Left hindlimb (tissue), 1 donor: ENCODE measurements at places on chromosomes 11 and 22.

DNA sequence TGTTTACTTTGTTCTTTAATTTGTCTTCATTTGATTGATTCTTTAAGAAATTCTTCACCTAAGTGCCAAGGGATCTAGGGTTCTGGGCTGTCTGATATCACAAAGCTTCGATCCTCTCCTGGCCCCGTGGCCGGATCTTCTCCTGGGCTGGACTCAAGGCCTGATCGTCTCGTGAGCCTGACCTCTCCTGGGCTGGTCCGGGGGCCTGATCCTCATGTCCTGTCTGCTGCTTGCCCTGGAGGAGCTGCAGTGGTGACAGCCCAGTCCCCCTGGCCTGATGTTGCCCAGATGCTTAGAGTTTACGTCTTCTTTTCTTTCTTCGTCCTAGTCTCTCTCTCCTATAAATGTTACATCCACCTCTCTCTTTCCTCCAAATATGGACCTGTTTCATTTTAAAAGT, 3.3 kb downstream of the NADSYN1 start:
- DNase-seq: no peak

- no peak for DNase-seq
Measured at GRCh38 chr11:8477680-8478079, 116.3 kb downstream of the STK33 start.

GRCh38 chr22:22157348-22157725, 87.2 kb upstream of the VPREB1 start:
- DNase-seq: no peak

GRCh38 chr11:114892381-114893197, 214.3 kb downstream of the NXPE2 start:
- no peak for DNase-seq

GRCh38 chr11:130470832-130471706, 22.6 kb downstream of the ADAMTS15 start:
- no peak for DNase-seq

- DNase-seq: no peak
Measured at GRCh38 chr11:113247221-113247620, 67.2 kb upstream of the TTC12 start.

DNA sequence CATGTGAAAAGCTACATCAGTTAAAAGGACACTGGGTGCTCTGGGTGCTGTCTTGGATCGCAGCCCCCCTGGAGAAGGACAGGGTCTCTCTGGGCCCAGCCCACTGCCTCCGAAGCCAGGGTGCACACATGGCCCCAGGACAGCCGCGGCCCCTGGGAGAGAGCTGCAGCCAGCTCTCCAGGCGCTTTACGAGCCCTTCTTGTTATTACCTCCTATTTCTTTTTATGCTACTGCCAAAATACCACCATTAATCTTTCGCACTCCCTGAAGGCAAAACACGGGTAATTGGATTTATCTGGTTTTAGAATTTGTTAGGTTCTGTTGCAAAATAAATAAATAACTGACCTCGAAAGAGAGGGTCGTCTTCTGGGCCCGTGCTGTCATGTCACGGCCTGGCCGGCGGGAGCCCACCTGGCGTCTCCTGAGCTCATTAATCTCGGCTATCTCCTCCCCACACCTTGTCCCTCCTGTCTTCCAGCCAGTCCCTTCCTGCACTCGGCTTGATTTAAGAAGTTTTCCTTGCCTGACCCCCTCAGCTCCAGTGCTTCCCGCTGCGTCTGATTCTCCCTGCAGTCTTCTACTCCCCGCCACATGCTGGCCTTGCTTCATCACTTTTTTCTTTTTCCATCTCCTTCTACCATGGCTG, 611.7 kb downstream of the OPCML start:
- DNase-seq: no peak

GRCh38 chr22:50569896-50570535, 7.3 kb upstream of the SYCE3 start:
- no peak for DNase-seq

- DNase-seq: no peak
Measured at GRCh38 chr11:117345039-117345438, 17.4 kb downstream of the CEP164 start.

- no peak for DNase-seq
Measured at GRCh38 chr22:17695986-17696385, 57.4 kb downstream of the BCL2L13 start.

DNA sequence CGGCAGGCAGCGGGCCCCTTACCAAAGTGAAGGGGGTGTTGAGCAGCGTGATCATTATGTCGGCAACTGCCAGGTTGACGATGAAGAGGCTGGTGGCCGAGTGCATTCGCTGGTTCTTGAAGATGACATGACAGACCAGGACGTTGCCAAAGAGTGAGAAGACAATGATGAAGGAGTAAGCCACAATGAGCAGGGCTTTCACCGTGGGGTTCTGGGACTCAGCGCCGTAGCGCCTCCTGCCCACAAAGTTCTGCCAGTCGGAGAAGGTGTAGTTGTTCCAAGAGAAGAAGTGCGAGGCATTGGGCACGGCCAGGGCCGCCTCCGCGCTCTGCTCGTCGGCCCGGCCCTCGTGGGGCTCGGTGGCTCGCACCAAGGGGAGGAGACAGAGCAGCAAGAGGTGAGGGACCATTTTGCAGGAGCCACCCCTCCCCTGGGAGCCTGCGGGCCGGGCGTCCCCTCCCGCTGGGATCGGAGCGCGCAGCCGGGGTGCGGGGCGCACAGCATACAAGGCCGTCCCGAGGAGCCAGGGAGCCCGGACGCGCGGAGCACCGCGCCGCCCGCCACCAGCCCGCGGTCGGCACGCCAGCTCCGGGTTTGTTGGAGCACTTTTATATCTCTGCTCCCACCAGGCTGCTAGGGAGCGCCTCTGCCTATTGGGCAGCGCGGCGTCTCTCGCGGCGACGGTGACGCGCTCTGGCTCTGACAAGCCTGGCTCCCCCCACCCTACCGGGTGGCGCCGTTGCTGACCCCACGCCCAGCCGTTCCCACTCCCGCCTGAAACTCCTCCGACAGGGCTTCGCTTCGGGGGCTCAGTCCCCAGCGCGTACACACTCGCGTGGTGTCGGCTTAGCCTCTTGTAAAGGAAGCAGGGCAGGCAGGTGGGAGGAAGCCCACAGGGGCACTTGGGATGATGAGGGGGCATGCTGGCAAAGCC, at the start of gene GPR83:
Gene GPR83 (minus strand): TSS at position 581 of the 934 bp plus-strand sequence. CDS start 172 bp downstream, at position 409.
- DNase-seq: peak; percentile 43

- no peak for DNase-seq
Measured at GRCh38 chr22:24695060-24695459, 79.5 kb downstream of the PIWIL3 start.

- peak; percentile 80 for DNase-seq
Measured at GRCh38 chr11:8721609-8722500, 39.3 kb downstream of the RPL27A start.

DNA sequence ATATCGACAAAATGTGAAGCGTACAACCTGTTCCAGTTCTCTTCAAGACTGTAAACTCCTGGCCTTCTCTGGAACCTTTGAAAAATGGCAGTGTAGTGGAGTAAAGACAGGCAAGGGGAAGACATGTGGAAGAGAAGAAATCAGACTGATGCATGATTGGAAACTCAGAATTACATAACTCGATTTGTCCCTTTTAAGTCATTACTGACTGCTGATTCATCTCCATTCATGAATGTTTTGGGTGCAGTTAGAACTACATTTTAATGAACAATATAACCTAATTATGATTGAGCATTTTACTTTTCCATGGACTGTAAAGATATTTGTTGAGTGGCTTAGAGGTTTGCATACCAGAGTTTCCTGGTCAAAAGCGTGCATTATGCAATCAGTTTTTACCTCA, 32.9 kb downstream of the FAT3 start:
- DNase-seq: no peak

GRCh38 chr11:132862137-132862536, 670.2 kb downstream of the OPCML start:
- DNase-seq: no peak

- DNase-seq: no peak
Measured at GRCh38 chr11:72702096-72702495, 27.9 kb upstream of the PDE2A start.

DNA sequence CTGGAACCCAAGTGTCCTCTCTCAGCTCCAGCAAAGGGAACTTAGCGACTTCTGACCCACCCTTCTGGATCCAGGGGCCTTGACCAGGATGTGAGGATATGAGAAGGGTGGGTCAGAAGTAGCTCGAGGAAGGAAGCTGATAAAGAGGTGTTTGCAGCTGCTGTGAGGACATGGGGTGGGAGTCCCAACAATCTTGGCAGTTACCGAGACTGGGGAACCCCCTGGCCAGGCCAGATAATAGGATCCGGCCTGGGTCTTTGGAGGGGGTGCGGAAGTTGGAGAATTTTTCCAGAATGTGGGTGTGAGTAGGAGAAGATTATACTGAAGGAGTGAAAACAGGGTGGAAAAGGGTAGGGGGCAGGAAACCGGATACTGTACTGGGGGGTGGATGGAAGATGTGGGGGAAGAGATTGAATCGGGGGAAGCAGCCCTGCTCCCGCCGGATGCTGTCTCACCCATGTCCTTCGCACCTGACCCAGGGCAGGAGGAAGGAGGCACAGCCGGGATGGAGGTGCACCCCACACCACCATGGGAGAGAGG, 2.8 kb upstream of the MCAM start:
- no peak for DNase-seq

- no peak for DNase-seq
Measured at GRCh38 chr22:22745225-22746060, 101.0 kb downstream of the GGTLC2 start.
